Thoracic aorta (tissue), 2 donors: ENCODE measurements at places on chromosomes 3 and 15. TPM values are rescaled to one million over a fixed set of nuclear protein-coding genes. Genes with fewer than 3 reads are reported as not detected.
A peak's percentile ranks its signal among the peaks of the same experiment; 100 is the strongest.

DNA sequence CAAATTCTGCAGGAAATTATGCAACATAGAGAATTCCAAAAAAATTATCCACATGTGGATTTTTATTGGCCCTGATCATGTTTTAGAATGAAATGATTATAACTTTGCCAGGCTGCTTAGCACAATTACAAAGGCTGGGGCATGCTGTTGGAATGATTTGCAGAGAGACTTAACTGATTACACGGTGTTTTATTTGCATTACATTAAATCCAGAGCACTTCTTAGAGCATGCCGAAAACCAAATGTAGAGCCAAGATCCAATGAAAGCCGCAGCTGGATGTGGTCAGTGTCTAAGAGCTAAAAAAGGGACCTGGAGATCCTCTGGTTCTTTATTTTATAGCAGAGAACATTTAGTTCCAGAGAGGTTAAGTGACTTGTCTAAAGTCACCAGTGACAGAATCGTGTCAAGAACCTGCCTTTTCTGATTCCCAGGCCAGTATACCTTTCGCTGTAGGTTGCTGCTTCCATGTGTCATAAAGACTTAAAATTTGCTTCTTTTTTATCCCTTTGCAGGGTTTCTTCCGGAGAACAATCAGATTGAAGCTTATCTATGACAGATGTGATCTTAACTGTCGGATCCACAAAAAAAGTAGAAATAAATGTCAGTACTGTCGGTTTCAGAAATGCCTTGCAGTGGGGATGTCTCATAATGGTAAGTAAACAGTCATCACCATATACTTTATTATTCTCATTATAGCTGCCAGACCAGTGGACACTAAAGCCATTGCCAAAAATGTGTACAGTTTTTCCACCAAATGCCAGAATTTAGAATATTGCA is 92.0 kb upstream of the TSEN2 start:
- DNase-seq: no peak
- H3K27me3 ChIP-seq: no peaks in the 10 kb centered on the region
- H3K4me3 ChIP-seq: no peak overlapping the region
- H3K27ac ChIP-seq: no peak overlapping the region
- no peaks in the 10 kb centered on the region for H3K36me3 ChIP-seq

DNA sequence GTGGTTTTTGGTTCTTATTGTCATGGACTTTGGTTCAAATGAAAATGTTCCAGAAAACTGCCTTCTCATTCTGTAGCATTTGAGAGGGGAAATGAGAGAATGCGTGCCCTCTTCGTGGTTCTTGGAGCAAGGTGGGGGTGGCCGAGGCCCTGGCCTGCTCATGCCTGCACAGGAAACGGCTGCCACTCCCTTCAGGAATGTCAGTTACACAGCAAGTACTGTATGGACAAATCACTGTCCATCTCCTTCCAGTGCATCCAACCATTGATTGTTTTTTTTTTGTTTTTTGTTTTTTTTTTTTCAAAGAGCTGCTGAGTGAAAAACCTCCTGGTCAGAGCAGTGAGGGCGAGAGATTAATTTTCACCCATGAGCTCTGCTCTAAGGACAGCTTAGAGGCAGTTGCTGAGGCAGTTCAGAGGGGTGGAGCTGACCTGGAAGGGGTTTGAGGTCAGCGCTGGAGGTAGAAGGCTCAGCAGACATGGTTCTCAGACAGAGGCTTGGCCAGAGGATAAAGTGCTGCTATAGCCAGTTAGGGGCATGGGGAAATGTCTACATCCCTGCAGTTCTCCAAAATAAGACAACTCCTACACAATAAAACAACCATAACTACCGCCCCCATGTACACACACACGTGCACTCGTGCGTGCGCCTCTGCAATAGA is 20.2 kb upstream of the KIF23 start:
- no peak for DNase-seq
- peaks cover 3% of the 10 kb centered on the region for H3K4me1 ChIP-seq
- peak overlapping the region; percentile 57 for H3K4me3 ChIP-seq
- no peak overlapping the region for H3K27ac ChIP-seq
- H3K36me3 ChIP-seq: no peaks in the 10 kb centered on the region

STRA6 gene
- total RNA-seq: not detected

DNA sequence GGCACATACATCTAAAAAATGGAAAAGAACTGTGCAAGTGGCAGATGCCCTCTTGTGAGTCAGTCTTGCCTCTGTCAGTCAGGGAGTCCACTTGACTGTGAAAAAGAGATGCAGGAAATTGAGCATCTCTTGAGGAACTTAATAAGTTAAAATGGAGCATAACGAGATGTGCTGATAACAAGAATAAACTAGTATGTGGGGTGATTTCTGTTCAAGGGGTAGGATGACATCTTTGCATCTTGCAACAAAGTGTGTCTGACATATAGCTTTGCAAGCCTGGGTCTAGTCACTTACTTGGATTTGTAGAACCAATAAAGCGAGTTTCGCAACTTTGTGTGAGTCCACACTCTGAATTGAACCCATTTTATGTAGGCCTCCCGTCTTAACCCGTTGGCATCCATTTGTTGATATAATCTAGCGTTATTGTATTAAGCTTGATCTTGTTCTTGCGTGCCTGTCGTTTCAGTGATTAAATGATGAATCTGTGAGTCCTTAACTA is 2.2 kb downstream of the USP3 start:
- H3K4me1 ChIP-seq: peaks cover 59% of the 10 kb centered on the region
- H3K27ac ChIP-seq: peak overlapping the region; percentile 90
- H3K27me3 ChIP-seq: no peaks in the 10 kb centered on the region
- peak overlapping the region; percentile 91 for H3K4me3 ChIP-seq

DNA sequence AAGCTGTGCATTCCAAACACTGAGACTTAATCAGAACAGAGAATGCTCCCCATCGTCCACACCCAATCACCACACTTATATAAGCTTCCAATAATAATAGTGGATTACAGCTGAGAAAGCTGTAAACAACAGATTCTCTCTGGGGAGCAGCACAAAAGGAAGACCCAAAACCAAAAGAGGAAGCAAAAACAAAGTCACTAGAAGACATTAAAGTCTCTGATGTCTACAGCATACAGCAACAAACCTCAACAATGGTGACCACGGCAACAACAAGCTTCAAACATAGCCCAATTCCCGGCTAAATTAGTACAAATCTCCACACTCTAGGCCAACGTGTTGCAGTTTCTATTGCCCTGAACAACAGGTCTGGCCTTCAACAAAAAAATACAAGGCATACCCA is 37.7 kb downstream of the ZDHHC23 start:
- DNase-seq: no peak
- peaks cover 3% of the 10 kb centered on the region for H3K36me3 ChIP-seq
- no peaks in the 10 kb centered on the region for H3K27me3 ChIP-seq
- no peak overlapping the region for H3K27ac ChIP-seq

CLSTN2 gene
- total RNA-seq: 7.6 TPM

KY gene
- 1.3 TPM for total RNA-seq

DNA sequence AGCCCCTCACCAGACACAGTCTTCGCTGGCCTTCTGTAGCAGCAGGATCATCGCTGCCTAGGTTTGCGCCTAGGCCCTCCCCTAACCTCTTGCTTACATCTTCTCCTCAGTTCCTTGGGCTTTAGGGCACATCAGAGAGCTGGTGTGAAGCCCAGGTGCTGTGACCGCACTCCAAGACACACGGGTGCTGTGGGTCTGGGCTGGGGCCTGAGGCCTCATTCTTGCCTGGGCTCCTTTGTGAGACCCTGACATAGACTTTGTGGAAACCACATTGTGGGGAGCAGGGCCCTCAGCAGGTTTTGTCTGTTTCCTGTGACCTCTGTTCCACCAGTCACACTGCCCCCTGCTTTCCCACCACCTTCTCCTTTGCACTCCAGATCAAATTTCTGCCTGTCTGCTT is 8.0 kb downstream of the AMIGO3 start:
- H3K4me1 ChIP-seq: no peaks in the 10 kb centered on the region
- no peak overlapping the region for H3K27ac ChIP-seq
- no peak for DNase-seq
- no peaks in the 10 kb centered on the region for H3K27me3 ChIP-seq
- peaks cover 28% of the 10 kb centered on the region for H3K36me3 ChIP-seq
- H3K4me3 ChIP-seq: no peak overlapping the region

DNA sequence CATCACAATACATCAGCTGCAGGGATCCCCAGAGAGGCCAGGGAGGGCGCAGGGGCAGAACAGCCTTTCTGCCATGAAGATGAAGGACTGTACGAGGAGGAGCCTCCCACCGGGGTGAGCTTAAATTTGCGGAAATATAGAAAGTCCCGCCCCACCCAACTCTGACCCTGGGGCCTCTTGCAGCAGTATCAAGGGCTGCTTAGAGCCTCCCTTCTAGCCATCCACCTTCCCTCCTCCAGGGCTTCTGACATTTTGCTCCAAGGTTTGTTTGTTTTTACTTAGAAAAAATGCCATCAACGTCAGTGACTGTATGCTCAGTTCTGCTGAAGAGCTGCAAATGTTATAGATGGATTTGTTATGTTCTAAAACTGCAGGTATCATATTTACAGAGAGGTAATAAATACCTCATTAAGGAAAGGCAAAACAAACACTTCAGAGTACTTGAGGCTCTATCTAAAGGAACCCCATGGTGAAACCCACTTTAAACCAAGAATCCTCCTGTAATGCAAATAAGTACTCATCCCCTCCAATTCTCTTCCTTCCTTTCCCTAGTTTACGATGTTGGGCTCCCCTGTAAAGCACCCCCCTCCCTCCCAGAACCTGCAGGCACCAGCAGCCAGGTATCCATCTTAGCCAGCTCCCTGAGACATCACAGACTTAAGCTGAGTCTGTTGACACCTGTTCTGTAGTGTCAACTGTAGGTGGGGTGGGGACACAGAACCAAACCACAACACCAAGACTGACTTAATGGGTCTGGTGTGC is 30.5 kb downstream of the RFTN1 start:
- no peaks in the 10 kb centered on the region for H3K36me3 ChIP-seq
- H3K27ac ChIP-seq: no peak overlapping the region

VIPR1 gene
- 48.7 TPM for total RNA-seq

ECE2 gene
- total RNA-seq: not detected

DNA sequence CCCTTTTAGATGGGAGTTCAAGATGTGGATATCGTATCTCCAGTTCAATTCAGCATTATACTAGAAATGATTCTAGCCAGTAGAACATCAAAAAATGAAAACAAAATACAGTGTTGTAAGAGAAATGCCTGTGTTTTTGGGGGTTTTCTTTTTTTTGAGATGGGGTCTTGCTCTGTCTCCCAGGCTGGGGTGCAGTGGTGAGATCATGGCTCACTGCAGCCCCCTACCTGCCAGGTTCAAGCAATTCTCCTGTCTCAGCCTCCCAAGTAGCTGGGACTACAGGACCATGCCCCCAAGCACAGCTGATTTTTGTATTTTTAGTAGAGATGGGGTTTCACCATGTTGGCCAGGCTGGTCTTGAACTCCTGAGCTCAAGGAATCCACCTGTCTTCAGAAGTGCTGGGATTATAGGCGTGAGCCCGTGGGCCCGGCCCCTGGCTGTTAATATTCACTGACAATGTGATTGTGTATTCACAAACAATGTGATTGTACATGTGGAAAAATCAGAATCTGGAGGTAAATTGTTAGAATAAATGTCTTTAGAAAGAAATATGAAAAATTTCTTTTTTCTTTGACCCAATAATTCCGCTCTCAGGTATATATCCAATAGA is 59.0 kb downstream of the ARIH1 start:
- no peak overlapping the region for H3K27ac ChIP-seq
- no peaks in the 10 kb centered on the region for H3K4me1 ChIP-seq
- no peaks in the 10 kb centered on the region for H3K36me3 ChIP-seq
- H3K27me3 ChIP-seq: no peaks in the 10 kb centered on the region

GRCh38 chr3:97928986-97929385 is 43.2 kb downstream of the RIOX2 start:
- DNase-seq: no peak
- no peaks in the 10 kb centered on the region for H3K27me3 ChIP-seq
- no peaks in the 10 kb centered on the region for H3K4me1 ChIP-seq
- no peak overlapping the region for H3K4me3 ChIP-seq
- H3K27ac ChIP-seq: no peak overlapping the region
- H3K36me3 ChIP-seq: peaks cover 11% of the 10 kb centered on the region

ACAN gene
- 147 TPM for total RNA-seq

NEK10 gene
- total RNA-seq: 21.4 TPM

CFAP91 gene
- 11.4 TPM for total RNA-seq

SLTM gene
- total RNA-seq: 146 TPM

DNA sequence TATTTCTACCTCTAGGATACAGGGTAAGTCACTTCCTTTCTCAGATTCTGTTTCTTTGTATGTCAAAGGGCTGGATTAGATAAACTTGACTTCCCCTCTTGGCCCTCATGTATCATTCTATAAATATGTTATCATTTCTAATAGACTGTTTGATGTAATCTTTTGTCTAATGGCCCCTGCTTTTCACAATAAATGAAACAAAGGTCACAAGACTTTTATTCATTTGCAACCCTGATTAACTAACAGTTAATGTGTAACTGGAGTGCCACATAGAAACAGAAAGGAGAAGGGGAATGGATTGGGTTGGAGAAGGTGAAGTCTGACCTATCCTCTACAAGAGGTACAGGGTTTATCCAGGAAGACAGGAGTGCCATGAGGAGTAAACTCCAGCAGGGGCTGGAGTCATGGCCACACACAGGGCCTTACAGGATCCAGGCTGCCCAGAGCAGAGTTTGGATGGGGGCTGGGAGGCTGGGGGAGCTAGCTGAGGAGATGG is 8.0 kb upstream of the B3GNT5 start:
- no peaks in the 10 kb centered on the region for H3K4me1 ChIP-seq
- no peak for DNase-seq
- no peak overlapping the region for H3K27ac ChIP-seq
- no peaks in the 10 kb centered on the region for H3K27me3 ChIP-seq
- H3K36me3 ChIP-seq: no peaks in the 10 kb centered on the region

TMEM266 gene
- not detected for total RNA-seq

- H3K4me1 ChIP-seq: peaks cover 6% of the 10 kb centered on the region
- no peaks in the 10 kb centered on the region for H3K27me3 ChIP-seq
- H3K27ac ChIP-seq: no peak overlapping the region
Measured at GRCh38 chr15:96038650-96039049, 291.9 kb upstream of the NR2F2 start.

PLXNB1 gene
- 210 TPM for total RNA-seq

GRCh38 chr15:101024706-101025500 is 105.7 kb downstream of the LRRK1 start:
- H3K4me3 ChIP-seq: no peak overlapping the region
- H3K27ac ChIP-seq: no peak overlapping the region
- no peaks in the 10 kb centered on the region for H3K27me3 ChIP-seq
- H3K36me3 ChIP-seq: peaks cover 6% of the 10 kb centered on the region
- DNase-seq: no peak

DNA sequence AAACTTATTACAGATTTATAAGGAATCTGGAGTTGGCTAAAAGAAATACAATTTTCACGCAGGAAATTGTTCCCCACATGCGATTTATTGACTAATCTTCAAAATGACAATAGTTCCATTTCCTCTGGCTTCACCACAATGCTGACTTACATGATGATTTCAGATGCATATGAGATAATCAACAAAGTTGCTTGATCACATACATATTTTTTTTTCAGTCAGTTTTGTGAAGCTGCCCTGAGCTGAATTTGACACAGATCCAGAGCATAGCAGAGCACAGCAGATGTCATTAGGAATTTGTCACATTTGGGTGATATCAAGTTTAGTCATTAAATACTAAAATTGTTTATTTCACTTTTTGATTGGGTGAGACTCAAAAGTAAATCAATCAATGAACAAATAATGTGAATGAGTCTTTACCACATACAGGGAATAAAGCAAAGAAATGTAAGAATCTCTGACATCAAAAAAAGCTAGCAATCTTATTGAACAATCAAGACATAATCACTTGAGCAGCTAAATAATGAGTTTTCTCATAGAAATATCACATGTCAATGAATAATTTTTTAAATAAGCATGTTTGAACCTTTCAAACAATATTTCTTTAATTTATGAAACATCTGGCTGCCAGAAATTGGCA is 18.3 kb downstream of the CPB1 start:
- DNase-seq: no peak
- H3K4me1 ChIP-seq: no peaks in the 10 kb centered on the region
- H3K27ac ChIP-seq: no peak overlapping the region
- no peaks in the 10 kb centered on the region for H3K36me3 ChIP-seq
